ENCODE measurements at places on chromosomes 3 and 15. TPM values are rescaled to one million over a fixed set of nuclear protein-coding genes. Genes with fewer than 3 reads are reported as not detected.

APOD gene
- total RNA-seq: 1,537 TPM

RAB27A gene
- total RNA-seq: 16.5 TPM

GPR156 gene
- total RNA-seq: 0.44 TPM

GOLIM4 gene
- 24.6 TPM for total RNA-seq

TBC1D2B gene
- total RNA-seq: 109 TPM

CFAP91 gene
- 2.9 TPM for total RNA-seq

TLR9 gene
- total RNA-seq: not detected

ALG1L2 gene
- not detected for total RNA-seq

SENP2 gene
- total RNA-seq: 48.6 TPM

SLC7A14 gene
- not detected for total RNA-seq

CELSR3 gene
- 0.33 TPM for total RNA-seq
